ENCODE measurements at places on chromosomes 6 and 20.

GRCh38 chr20:61979701-61980635, 85.7 kb downstream of the TAF4 start:
- DNase-seq: no peak

DNA sequence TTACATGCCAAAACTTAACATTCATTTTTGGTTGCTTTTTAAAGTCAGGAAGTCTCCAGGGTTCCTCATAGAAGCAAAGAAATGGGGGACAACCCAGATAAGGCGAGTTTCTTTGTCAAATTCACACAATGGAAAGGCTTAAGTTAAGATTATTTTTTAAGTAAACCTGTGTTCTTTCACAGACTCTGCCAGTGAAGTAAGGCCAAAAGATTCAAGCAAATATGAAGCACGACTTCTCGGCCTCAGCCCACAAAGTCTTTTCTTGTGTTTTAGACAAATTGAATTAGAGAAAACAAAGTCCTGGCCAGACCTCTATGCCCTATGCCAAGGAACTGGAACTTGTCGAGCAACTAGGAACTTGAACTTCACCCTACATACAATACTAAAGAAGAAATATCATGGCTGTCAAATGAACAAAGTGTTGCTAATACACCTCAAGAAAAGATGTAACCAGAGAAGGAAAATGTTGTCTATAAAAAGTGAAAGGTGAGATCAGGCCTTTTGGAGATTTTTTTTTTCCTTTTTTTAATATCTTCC, 540.0 kb upstream of the JARID2 start:
- no peak for DNase-seq

DNA sequence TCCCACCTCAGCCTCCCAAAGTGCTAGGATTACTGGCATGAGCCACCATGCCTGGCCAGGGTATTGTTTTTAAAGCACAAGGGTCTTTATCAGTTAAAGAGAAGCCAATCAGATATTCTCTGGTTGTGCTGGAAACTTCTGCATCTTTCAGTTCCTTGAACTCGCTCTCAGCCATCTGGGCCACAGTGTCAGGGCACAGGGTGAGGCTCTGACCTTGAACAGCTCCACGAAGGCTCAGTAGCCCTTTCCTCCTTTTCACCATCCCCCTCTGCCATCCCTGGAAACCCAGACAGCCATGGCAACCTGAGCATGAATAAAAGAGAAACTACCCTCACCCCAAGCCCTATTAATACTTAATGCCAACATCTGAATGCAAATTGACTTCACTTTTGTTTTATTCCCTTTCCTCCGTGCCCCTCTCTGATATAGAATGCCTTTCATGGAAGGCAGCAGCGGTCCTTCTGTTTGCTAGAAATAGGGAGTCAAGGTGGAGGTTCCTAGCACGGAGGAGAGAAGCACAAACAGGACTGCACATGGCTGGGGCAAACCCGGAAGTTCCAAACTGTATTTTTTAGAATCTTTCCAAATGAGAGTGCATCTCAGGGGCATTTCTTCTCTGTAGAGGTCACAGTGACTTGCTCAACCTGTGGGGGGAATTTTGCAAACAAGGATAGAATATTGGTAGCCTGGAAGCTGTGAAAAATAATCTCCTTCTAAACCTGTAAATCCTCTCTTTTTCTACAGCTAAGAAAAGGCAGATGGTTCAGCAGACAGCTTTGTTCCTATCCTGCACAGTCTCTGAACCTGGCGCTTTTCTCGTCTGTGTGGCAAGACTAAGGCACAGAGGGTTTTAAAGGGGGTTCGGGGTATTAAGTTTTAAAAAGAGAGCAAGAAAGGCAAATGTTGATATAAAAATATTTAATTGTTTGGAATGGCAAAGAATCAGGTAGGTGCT, 176.4 kb upstream of the RREB1 start:
- no peak for DNase-seq

GRCh38 chr6:123632641-123633040, 4.1 kb downstream of the TRDN start:
- DNase-seq: no peak

DNA sequence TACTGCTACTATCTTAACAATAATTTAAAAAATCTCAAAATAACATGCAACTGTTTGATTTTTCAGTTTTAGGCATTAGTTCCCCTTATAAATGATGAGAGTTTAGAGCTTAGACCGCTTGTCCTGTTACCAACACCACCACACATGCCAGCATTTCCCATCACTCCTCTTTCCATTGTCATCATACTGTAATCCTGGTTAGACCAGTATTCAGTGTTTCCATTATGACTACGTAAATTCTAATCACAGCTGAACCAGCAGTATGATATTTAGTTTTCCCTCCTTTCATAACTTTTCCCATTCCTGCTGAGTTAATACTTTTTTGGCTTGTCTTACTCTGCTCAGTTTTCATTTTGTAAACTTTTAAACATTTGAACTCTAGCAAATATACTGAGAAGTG, 12.2 kb upstream of the TBC1D20 start:
- no peak for DNase-seq

DNA sequence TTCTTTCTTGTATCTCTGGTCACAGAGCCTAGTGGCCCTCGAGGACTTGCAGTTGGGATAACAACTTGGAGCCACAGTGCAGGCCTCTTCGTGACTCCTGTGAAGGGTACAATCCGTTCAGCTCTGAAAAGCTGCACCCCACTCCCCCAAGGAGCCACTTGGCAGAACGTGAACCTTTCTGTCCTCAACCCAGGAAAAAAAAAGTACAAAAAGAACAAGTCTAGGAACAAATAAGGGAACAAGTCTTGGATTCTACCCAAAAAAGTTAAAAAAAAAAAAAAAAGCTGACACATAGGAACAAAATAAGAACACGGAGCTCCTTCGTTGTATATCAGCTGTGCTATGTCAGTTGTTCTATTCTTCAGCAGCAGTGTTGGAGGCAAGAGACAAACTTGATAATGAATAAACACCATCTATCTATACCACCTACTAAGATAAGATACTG, 77.9 kb upstream of the TULP1 start:
- DNase-seq: no peak

DNA sequence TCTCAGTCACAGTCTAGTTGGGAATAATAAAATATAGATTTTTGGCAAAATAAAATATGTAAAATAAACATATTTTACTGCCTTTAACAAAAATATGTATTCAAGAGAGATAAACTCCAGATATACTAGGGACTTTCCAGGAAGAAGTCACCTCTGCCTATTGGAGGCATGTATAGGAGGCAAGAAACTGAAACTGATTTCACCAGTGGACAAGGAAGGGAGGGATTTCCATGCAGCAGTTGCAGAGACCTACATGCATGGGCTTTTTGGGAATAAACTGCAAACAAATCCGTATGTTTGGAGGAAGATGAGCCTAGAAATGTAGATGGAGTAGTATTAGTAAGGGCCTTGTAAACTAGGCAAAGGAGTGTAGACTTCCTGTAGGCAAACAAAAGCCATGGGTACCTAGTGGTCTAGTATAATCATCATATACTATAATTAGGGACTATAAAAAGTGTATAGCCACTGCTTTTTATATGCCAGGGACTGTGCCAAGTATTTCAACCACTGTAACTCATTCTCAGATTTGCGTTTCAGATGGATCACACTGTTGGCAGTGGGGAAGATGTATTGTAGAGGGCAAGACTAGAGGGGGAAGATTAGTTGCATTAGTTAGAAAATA, 38.9 kb downstream of the CD109 start:
- DNase-seq: no peak

DNA sequence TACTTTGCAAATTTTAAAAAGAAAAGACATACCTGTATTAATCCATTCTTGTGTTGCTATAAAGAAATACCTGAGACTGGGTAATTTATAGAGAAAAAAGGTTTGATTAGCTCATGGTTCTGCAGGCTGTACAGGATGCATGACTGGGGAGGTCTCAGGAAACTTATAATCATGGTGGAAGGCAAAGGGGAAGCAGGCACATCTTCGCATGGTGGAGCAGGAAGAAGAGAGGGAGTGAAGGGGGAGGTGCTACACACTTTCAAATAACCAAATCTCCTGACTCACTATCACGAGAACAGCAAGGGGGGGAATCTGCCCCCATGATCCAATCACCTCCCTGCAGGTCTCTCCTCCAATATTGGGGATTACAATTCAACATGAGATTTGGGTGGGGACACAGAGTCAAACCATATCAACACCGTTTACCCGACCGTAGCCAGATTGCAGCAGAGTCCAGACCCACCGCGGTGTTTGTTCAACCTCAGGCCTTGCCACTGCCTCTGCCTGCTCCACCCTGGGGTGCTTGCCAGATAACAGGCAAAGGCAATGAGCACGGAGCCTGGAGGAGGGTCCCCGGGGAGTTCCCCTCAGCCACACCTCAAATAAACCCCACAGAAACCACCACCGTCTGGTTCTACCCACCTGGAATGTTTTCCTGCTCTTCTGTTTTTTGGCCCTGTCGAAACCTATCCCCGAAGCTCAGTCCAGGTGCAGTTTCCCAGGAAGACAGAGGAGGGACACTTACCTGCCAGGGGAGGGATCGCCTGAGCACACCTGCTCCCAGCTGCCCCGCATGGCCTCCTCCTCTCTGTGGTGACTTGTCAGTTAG, 142.2 kb upstream of the AFDN start:
- no peak for DNase-seq

DNA sequence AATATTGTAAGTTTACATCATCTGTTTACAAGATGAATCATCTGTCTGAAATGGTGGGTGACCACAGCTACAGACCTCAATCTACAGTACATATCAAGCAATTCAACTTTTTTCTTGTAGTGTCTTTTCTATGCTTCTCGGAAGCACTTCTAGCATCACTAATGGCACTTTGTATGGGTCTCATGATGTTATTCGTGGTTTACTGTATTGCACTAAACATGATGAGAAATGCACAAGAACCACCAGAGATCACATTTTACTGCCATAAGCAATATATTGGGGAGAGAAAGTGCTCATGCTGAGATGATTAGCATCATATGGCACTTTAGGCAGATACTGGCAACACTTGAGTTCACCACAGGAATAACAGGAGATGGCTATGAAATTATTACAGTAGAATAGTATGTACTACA, 15.4 kb upstream of the BTBD3 start:
- no peak for DNase-seq

GRCh38 chr20:59660471-59660870, 56.1 kb downstream of the PHACTR3 start:
- no peak for DNase-seq

DNA sequence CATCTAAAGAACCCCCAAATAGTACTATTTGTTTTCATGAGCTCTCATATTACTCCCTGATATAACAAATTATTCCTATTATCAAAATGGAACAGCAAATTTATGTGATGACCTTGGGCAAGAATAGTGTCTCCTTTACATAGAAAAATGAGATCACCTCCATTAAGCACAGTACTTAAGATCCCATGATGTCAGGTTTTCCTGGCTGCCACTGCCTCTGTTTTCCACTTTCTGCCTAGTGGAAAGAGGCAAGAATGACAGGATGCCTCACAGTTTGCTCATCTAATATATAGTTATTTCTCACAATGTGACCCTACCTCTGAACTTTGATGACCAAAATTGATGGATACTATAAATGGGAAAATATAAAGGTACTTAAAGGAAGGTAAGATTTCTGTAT, 260.1 kb upstream of the SGK1 start:
- DNase-seq: no peak

DNA sequence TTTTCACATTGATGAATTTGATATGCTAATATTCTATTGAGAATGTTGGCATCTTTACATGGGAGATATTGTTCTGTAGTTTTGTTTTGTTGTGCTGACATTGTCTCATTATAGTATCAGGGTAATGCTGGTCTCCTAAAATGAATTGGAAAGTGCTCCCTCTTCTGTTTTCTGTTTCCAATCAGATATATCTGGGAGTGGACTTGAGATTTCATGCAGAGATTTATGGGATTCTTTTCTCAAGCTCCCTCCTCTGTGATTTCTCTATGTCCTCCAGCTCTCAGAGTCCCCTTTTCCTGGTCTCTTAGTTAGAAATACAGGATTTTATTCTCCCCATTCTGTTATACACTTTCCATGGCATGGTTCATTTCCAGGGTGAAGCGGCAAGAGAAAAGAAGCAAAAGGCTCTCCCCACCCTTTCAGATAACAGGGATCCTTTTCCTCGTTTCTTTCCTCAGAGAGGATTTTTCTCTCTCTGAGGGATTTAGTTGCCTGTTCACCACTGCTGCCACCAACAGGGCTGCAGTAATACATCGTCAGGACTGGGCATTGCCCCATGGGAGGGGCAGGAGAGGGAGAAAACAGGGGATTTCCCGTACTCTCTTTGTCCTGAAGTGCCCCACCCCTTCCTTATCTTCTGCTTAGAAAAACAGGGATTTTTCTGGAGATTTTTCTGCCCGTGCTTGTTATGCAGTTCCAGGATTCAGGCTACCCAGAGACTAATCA, 59.3 kb upstream of the STMND1 start:
- no peak for DNase-seq

- no peak for DNase-seq
These were observed 25.5 kb upstream of the OLIG3 start for GRCh38 chr6:137519629-137520176.

- DNase-seq: no peak
These were observed 11.2 kb downstream of the CASS4 start for GRCh38 chr20:56423211-56423610.

DNA sequence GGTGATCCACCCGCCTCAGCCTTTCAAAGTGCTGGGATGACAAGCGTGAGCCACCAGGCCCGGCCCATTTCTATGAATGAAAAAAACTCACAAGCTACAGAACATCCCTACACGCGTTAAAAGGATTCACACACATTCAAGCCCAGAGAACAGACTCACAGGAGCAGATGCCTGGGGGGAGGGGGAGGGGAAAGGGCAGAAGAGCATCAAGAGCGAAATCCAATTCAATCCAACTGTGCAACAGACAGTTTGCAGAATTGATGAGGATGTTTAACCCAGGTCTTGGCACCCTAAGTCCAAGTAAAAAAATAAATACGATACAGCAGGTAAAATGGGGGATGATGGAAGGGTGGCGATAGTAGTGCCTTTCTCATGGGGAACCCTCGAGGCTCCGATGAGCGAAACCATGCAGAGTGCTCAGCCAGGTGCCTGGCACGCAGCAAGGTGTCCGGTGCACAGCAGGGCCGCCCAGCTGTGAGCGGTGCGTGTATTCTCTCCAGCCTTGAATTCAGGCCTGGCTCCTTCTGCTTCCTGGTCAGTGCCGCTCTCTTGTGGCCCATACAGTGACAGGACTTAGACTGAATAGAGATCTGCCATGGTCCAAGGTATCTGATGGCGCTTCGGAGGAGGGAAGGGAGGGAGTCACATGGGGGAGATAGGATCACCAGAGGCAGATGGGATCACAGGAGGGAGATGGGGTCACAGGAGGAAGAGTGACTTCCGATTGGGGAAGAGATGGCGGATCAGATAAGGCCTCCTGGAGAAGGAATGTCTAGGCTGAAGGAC, 35.4 kb upstream of the ANGPT4 start:
- no peak for DNase-seq
